ENCODE measurements at places on chromosomes 6 and 20.

DNA sequence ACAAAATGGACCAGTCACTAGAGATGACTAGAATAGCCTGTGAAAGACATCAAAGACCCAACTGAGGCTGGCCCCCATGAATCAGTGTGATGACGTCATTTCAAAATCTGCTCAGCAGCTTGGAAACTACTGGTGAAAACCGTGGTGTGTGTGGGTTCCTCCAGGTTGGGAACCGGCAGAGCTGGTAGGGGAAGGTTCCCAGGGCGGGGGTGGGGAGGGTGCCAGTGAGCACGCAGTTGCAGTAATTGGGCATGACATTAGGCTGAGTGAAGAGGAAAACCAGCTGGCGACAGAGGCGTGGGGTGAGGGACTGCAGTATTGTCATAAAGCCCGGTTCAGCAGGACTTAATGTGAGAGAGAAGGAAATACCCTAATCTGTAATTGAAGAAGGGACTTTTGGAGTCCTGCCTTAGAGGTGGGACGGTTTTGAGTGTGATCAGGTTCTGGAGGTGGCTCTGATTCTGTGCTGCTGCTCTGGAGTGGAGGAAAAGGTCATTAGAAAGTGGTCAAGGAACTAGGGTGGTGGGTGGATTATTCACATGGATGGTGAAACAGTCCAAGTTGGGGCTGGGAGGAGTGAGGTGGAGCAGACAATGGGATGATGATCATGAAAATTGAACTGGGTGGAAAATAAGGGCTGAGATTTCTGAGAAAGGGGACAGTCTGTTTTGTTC, 52.0 kb upstream of the MTHFD1L start:
- no peak for DNase-seq

GRCh38 chr20:8095648-8096572, 36.2 kb upstream of the PLCB1 start:
- DNase-seq, result no peak

DNA sequence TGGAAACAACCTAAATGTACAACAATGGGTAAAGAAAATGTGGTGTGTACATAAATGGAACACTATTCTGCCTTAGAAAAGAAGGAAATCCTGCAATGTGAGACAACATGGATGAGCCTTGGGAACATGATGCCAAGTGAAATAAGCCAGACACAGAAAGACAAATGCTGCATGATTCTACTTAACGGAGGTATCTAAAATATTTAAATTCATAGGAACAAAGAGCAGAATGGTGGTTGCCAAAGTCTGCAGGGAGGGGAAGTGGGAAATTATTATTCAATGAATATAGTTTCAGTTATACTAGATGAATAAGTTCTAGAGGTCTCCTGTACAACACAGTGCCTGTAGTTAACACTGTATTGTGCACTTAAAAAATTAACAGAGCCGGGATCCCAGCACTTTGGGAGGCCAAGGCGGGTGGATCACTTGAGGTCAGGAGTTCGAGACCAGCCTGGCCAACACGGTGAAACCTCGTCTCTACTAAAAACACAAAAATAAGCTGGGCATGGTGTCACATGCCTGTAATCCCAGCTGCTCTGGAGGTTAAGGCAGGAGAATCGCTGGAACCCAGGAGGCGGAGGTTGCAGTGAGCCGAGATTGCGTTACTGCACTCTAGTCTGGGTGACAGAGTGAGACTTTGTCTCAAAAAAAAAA, 71.4 kb upstream of the SNX9 start:
- DNase-seq, result no peak

DNA sequence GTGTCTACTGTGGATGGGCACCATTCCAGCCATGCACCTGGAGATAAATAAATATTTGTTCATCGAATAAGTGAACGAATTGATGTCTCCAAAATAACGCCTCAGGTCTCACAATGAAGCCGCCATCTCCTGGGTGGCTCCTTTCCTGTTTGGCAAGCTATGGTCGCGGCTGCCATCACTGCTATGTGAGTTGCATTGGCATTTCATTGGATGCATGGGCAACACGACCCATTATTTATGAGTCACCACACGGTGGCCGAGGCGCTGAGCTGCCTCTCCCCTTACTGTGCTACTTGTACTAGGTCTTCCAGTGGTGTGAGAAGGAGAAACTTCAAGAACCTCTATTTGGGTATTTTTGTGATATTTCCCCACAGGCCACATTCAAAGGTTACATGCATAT, 21.3 kb upstream of the PDE10A start:
- DNase-seq, result no peak

DNA sequence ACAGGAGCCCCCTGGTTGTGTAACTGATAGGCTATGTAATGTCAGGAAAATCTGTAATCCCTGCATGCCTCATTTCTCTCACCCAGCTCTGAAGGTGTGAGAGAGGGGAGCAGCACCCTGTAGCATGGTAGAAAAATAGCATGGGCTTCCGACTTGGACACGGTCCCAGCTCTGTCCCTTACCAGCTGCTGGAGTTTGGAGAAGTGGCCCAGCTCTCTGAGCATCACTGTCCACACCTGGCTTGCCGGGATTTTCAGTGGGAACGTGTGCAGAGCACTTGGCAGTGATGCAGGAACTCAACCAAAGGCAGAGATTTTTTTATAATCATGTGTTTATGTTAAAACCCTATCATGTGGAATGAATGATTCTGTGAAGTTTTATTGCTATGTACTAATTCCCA, 34.6 kb downstream of the STK35 start:
- DNase-seq, result no peak

GRCh38 chr6:167781868-167782267, 44.8 kb upstream of the AFDN start:
- DNase-seq, result no peak

- DNase-seq, result no peak
These were observed 88.9 kb upstream of the NT5E start for GRCh38 chr6:85360794-85361642.

DNA sequence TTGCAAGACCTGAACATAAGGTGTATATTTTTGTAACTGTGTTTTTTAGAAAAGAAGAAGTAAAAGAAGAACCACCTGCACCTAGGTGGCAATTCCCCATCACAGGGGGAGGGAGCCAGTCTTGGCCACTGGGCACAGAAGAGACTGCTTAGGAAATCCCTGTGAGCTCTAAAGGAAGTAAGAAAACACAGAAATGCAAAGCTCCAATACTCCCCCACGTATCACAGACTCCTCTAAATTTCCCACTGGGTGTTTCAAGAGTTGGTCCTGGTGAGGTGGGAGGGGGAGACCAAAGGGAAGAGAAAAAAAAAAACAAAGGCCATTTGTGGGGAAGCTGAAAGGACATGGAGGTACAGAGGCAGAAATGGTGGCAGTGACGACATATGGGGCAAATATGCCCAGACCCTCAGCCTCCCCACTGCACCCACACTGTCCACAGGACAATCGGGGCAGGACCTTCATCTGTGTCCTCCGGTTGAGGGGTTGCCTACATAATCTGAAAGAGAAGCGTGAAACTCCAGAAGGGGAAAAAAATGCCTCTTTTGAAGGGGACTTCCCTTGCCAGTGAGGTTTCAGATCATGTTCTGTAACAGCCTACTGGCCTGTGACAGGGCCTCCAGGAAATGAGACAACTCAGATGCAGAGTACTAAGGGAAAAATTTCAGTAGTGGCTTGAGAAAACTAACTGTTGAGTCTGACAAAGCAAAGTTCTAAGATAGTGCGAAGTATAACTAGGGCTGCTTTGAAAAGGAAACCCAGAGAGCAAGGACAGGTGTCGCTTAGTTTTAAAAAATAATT, 226.2 kb upstream of the MARCKS start:
- DNase-seq, result no peak

- DNase-seq, result no peak
These were observed 13.5 kb upstream of the HLA-DQA1 start for GRCh38 chr6:32623693-32624092.

DNA sequence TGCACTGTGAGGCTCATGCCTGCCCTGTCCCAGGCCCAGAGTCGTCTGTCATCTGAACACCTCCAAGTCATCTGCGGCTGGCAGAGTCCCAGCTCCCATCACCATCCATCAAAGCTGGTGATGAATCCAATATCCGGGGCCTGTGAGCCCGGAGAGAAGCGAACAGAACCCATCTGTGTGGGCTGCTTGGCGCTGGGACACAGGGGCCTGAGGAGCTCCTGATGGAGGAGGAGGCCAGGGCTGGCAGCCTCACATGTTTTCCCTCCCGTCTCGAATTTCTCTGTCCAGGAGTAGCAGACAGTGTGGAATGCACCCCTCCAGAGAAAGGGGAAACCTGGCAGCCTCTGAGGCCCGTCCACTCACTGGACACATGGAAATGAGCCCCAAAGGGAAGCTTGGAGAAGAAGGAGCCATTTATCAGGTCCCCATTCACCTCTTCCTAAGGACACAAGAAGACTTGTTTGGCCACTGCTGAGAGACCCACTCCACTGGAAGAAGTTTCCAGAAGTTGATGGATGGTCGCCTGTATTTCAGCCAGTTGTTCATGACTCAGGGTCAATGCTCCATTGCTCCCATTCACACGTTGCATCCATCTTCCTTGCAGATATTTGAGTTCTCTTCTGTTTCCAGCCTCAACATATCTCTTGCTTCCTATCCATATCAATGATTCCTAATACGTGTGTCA, 307.5 kb upstream of the SULF2 start:
- no peak for DNase-seq

GRCh38 chr6:127878115-127878514, 22.7 kb downstream of the THEMIS start:
- no peak for DNase-seq

DNA sequence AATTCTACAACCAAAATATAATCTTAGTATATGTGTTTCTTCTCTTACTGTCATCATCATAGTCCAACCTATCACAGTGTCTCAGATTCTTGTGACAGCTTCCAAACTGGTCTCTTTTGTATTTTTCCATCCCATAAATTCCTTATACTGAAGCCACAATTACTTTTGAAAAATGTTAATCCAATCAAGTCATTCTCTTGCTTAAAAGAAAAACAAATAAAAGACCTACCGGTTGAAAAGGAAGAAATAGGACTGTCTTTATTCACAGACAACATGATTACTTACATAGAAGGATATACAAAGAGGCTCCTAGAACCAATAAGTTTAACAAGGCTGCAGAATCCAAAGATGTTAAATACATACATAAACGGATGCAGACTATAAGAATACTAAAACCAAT, 339.9 kb downstream of the RNGTT start:
- no peak for DNase-seq

GRCh38 chr6:110295451-110296165, 62.5 kb downstream of the METTL24 start:
- no peak for DNase-seq

DNA sequence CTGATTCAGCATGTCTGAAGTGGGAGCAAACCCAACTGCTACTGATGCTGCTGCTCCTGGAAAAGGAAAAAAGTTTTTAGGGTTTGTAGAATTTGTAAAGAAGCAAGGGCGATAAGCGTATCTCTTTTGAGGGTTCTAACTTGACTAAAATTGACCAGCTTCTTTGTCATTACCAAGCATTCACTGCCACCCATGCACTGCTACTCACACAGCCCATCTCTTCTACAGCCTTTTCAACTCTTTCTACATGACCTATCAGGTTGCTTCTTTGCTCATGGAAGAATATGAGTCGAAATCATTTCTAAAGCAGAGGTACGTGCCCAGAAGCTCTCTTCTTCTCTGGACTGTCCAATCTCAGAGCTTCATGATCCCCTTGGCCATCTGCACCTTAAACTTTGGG, 570.9 kb downstream of the EPHA7 start:
- DNase-seq, result no peak

DNA sequence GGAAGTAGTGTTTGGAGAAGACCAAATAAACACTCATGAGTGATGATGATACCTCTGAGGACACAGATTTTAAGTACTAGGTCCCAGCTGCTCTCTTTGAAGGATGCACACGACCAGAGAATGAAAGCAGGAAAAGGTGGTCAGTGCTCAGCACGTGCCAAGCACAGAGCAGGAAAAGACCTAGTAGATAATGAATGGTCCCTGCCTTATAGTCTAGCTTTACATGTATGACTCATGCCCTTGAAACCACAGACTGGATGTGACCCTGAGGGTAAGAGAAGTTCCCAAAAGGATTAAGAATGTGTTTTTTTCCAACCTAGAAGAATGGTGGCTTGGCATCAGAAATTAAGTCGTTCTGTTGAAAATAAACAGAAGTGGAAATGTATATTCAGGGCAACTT, 2.8 kb upstream of the MC3R start:
- DNase-seq, result no peak

DNA sequence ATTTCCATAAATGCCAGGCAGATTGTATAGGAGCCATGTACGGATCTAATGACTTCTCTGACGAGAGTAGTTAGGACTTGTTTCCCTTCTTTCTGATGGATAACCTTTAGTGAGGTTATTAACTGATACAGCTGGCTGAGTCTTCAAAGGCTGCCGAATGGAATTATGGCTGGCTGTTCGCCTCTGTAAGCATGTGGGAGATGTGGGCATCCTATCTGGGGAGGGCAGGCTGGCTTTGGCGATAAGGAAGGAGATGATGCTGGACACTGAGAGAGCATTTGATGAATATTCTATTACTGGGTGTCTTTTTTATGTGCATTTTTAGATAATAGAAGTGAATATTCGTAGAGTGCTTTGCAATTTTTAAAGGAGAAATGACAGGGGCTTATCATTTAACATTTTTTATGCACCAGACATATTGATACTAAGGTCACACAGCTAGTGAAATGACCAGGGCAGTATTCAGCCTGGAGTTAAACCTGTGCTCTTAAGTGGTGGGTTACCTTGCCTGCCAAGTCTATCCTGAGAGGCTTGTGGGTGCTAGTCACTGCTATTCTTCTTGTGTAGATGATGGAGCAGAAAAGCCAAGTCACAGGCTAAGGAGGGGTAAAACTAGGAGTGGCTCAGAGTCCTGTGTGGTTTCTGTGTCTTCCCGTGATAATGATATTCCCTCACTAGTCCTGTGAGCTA, 3.1 kb downstream of the PBOV1 start:
- DNase-seq, result no peak

GRCh38 chr6:112683926-112684325, 336.8 kb downstream of the RFPL4B start:
- no peak for DNase-seq

Measured in stimulated activated CD8-positive, alpha-beta memory T cell treated with anti-CD3 and anti-CD28 coated beads, Interleukin-4, amount 100 ng/mL, for 1 hour (primary cell).